Smooth muscle cell of trachea (primary cell): ENCODE measurements at places on chromosomes 6 and 20. TPM values are rescaled to one million over a fixed set of nuclear protein-coding genes. Genes with fewer than 3 reads are reported as not detected.

Gene PRDM1
- 2.8 and 5.2 TPM in 2 replicates for total RNA-seq

Gene DNAH8
- total RNA-seq = 0.17 and 0.44 TPM in 2 replicates

Gene KHDC1L
- not detected in 2 replicates for total RNA-seq

Gene SLC35F1
- under 0.01 TPM in 1 of 2 replicates, not detected in the other for total RNA-seq

Gene FABP7
- total RNA-seq = 0.15 TPM in 1 of 2 replicates, not detected in the other

Gene RGS17
- total RNA-seq = 13.4 and 25.5 TPM in 2 replicates

Gene CTAGE9
- total RNA-seq = not detected in 2 replicates

Gene MYLK2
- not detected in 2 replicates for total RNA-seq

Gene ZNF451
- 62.0 and 70.0 TPM in 2 replicates for total RNA-seq

Gene PERP
- 34.5 and 46.6 TPM in 2 replicates for total RNA-seq

Gene CEBPB
- total RNA-seq = 67.1 and 132 TPM in 2 replicates

Gene MCUR1
- total RNA-seq = 9.1 and 12.5 TPM in 2 replicates

Gene C2
- 2.8 and 13.1 TPM in 2 replicates for total RNA-seq

Gene EPB41L2
- total RNA-seq = 115 and 176 TPM in 2 replicates

Gene PBOV1
- total RNA-seq = not detected in 2 replicates

Gene LGSN
- total RNA-seq = under 0.01 TPM in 1 of 2 replicates, not detected in the other

Gene MRPS18B
- 56.9 and 72.3 TPM in 2 replicates for total RNA-seq

Gene ILRUN
- total RNA-seq = 46.3 and 48.7 TPM in 2 replicates

Gene CUTA
- 125 and 147 TPM in 2 replicates for total RNA-seq

Gene CDH26
- 0.50 TPM in 1 of 2 replicates, not detected in the other for total RNA-seq

Gene ESR1
- total RNA-seq = 0.83 and 1.0 TPM in 2 replicates

Gene RTN4IP1
- 6.0 and 13.1 TPM in 2 replicates for total RNA-seq

Gene SLC44A4
- 0.17 TPM in 1 of 2 replicates, not detected in the other for total RNA-seq

Gene FRK
- 1.5 and 1.7 TPM in 2 replicates for total RNA-seq

Gene TBXT
- not detected in 2 replicates for total RNA-seq

Gene NMBR
- total RNA-seq = not detected in 2 replicates

Gene VWA7
- total RNA-seq = 0.50 and 1.2 TPM in 2 replicates

Gene GPR6
- not detected in 2 replicates for total RNA-seq

Gene KCNK15
- 0.29 and 1.3 TPM in 2 replicates for total RNA-seq

Gene CARMIL1
- 32.0 and 35.7 TPM in 2 replicates for total RNA-seq

Gene CST5
- not detected in 2 replicates for total RNA-seq

Gene CRISP2
- total RNA-seq = not detected in 2 replicates

Gene ADGB
- total RNA-seq = not detected in 2 replicates

Gene TP53TG5
- 0.50 TPM in 1 of 2 replicates, not detected in the other for total RNA-seq

Gene SEC63
- 27.0 and 33.3 TPM in 2 replicates for total RNA-seq

Gene SMPDL3A
- 18.0 and 47.1 TPM in 2 replicates for total RNA-seq

Gene FAM83D
- 4.0 and 27.2 TPM in 2 replicates for total RNA-seq
